ENCODE measurements at places on chromosomes 1 and 21.
A peak's percentile ranks its signal among the peaks of the same experiment; 100 is the strongest.

GRCh38 chr1:235545292-235545930 is 41.2 kb upstream of the B3GALNT2 start:
- DNase-seq: no peak

DNA sequence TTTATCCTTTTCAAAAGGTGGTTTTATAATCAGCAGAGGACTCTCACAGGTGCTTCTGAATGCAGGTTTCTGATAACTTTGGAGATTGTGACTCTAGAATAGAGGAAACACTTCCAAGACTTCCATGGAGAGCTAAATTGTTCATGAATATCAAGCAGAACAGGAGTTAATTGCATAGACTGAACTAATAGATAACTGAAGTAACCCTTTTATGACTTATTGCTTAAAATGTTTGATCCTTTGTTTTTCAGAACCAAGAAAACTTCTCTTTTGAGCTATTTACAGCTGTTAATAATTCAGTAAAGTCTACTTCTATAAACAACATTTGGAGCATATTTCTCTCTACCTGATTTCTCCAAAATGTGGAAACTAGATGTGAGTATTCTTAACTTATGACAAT is 19.9 kb downstream of the TEX46 start:
- DNase-seq: no peak

DNA sequence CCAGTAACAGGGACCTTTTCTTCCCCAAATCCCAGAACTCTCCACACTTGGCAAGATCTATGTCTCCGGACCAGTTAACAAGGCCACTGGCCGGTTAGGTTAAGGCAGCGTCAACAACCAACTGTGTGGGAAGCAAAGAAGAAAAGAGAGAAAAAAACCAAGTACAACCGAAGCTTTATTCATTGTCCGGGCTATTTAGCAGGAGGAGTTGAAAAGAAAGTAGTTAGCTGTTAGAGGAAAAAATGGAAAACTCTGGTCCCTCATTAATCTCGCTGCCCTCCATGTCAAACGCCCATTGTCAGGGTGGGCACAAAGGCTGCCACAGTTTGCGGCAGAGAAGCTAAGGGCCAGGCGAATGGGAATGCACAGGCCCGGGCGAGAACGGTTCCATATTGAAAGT is 49.3 kb upstream of the GRIK3 start:
- DNase-seq: no peak

GRCh38 chr1:115545791-115546733 is 95.7 kb upstream of the VANGL1 start:
- DNase-seq: no peak

DNA sequence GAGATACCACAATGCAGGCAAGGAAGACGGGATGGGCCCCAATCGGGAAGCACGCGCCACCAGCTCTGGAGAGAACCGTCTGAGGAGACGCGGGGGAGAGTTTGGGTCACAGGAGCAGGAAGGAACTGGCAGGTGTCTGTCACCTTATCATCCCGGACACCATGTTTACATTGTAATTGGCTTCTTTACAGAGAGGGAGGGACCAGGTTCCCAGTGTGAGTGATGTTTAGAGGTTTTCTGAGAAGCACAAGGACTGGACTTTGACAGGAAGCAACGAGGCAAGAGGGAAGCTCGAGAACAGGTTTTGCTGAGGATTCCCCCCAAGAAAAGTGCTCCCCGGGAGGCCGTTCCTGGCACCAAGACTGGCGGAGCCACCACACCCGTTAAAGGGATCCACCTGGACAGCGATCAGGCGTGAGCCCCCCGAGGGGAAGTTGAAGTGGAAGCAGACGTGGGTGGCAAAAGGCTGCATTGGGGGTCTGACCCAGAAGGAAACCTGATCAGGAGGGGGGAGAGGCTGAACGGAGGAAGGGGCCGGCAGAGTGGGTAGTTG is 957 bp downstream of the EPS15 start:
- peak; percentile 65 for DNase-seq

DNA sequence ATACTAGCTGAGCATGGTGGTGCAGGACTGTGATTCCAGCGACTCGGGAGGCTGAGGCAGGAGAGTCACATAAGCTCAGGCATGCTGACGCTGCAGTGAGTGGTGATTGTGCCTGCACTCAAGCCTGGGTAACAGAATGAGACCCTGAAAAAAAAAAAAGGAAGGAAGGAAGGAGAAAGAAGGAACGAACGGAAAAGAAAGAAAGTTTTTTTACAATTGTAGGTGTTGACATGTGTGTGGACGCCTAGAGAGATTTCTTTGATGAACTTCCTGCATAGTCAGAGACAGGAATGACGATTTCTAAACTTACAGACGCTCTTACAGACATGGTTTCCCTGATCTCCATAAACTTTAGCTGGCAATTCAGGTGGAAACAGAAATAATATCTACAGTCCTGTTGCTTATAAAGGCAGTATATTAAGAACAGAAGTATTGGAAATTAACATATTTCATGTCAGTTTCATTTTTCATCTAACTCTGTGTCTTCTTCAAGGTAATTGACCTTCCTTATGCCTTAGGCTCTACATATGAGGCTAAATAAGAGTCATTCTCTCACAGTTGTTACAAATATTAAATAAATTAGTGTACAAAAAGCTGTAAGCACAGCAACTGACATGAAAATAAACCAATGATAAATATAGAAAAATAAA is 4.1 kb downstream of the SAMSN1 start:
- peak; percentile 49 for DNase-seq

- no peak for DNase-seq
These were observed 34.3 kb upstream of the RAP1GAP start for GRCh38 chr1:21703318-21703963.

DNA sequence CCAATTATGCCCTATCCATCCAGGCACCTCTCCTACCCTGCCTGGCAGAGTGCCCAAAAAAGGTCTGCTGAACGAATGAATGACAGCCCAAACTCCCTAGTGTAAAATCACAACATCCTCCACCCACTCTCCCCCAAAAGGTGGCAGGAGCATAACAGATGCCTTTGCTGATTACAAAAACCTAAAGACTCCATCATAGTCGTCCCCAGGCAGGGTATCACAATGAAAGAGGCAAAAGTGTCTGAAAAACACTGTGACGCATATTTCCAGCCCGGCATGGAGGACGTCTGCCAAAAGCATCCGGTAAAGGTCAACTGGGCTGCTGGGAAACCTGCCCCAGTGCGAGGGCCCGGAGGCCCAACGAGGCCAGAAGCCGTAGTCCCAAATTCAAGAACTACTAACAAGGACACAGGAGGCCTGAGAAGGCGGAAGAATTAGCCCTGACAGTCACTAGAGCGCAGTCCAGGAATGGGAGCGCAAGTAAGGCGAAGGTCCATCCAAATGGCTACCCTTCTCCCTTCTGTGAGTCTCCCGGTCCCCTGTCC is 576 bp downstream of the SMIM12 start:
- DNase-seq: peak; percentile 35

DNA sequence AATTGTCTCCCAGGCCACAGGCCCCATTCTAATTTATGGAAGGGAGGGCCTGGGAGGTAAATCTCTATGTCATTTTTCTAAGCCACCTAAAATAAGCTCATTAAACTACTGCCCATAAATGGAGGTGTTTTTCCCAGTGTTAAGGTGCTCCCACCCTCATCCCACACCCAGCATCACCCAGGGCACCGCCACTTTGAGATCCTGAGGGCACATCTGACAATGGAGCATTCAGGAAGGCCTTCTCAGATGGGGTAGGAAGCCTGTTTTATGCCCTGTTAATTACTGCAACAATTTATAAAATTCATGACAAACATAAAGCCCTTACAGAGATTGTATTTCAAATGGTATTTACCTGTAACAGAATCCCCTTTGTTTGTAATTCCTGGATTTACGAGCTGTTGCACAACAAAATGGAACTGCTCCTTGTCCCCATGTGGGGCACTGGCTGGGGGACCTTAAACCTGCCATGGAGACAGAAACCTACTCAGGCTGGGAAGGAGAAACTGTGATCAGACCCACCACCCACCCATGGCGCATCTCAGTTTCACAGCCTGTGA is 319.5 kb upstream of the USP24 start:
- no peak for DNase-seq

GRCh38 chr1:159924025-159924790 is 1.1 kb downstream of the TAGLN2 start:
- DNase-seq: peak; percentile 53

GRCh38 chr1:165877940-165878556 is 50.6 kb downstream of the UCK2 start:
- no peak for DNase-seq

DNA sequence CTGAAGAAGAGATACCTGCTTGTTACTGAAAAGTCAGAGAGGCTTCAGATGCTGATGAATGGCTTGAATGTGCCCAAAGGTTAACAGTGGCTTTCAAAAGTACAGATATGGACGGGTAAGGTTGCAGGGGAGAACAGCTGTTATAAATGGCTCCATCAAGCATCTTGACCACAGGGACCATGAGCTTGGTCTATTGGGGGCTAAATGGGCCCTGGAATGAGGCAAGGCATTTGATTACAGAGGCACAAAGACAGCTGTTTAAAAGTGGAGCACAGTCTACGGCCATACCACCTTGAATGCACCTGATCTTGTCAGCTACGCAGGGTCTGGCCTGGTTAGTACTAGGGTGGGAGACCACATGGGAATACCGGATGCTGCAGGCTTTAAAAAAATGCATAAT is 48.3 kb downstream of the C1orf198 start:
- DNase-seq: no peak

DNA sequence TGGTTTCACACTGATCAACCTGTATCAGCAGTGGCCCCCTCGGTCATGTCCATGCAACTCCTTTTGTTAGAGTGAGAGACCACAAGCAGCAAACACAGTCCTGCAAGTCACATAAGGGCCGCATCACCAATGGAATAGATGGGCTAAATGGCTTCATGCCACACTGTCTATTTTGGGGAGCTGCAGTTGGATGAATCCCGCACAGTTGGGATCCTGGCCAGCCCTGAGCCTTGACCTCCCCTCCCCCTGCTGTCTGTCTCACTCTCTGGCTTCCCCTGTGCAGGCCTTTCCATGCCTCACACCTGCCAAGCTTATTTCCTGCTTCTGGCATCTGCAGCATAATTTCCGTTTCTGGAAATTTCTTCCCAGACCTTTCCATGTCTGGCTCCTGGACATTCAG is 57.0 kb downstream of the CNIH3 start:
- no peak for DNase-seq

DNA sequence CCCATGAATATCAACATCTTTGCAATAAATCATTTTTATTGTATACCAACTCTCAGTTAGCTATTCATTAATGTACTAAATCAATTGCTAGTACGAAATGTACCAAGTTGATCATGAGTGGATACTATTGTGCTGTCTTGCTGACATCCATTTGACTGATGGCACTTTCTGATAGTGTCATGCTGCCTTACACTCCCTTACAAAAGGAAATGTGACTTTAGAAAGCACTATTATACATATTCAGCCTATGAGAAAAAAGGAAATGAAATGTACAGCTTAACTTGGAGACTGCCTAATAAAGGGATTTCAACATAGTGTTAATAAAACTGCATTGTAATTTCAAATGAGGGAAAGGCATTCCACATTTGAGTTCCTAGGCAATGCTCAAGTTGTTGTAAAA is 52.2 kb downstream of the PLA2G4A start:
- no peak for DNase-seq

- peak; percentile 67 for DNase-seq
These were observed 745 bp downstream of the PARP1 start for GRCh38 chr1:226407199-226407496.

DNA sequence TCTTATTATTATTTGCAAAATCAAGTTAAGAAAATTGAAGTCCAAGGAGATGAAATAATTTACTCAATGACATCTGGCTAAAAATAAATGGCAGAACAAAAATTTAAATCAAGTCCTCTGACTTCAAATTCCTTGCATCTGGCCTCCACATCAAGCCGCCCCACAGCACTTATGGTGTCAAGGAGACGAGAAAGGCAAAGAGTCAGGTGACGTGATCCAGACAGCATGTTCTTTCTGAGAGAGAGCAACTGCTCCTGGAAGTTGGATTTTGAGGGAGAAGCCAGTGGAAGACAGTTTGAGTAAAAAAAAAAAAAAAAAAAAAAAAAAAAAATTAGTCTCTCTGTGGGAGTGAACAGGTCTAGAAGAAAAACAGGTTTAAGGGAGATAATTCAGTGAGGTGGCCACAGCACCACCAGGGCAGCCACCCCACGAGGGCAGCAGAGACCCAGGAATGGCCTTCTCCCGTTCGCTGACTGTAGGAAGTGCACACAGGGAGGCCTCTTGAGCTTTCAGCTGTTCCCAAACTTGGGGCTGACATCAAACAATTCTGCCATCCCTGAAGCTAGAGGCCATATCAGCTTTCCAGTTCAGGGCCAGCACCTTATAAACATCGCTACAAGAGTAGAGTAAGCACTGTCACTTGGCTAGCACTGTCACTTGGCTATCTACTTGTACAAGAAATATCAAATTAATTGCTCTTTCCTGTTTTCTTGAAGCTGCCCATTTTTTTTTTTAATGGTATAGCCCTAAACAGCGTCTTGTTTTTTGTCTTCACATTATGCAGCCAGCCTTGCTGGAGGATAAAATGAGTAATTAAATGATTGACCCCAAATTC is 7.8 kb downstream of the C1orf162 start:
- DNase-seq: peak; percentile 41

DNA sequence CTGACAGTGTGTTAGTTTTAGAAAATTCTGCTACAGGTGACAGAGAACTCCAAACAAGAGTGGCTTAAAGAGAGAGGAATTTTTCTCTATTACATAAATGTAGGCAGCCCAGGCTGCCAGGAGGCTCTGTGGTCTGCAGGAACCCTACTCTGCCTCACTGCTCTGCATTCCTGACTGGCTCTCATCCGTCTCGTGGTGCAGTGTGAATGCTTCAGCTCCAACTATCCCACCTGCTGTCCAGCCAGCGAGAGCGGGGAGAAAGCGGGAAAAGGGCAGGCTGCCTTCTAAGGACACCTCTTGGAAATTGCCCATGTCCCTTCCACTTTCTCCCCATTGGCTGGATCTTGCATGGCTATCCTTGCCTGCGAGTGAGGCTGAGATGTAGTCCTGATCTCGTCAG is 131.3 kb downstream of the PEX14 start:
- DNase-seq: no peak

DNA sequence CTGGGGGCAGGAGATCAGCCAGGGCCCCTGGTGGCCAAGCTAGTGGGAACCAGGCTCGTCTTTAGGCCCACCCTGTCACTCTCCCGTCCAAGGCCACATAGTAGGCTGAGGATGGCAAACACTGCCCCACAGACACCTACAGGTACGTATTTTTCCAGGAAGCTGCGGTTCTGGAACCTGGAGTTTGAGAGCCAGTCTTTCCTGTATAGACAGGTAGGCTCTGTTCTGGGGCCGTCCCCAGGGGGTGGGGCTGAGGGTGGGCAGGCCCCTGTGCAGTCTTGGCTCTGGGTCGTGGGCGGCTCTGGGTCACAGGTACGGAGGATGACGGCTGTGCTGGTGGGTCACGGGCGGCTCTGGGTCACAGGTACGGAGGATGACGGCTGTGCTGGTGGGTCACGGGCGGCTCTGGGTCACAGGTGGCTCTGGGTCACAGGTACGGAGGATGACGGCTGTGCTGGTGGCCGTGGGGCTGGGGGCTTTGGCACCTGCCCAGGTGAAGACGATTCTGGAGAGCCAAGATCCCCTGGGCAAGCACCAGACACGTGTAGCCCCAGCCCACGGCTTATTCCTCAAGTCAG is 2.2 kb downstream of the PUSL1 start:
- DNase-seq: no peak

- no peak for DNase-seq
These were observed 71.5 kb upstream of the BCL10 start for GRCh38 chr1:85347908-85348307.

Data from T-helper 2 cell (primary cell).